ENCODE measurements at places on chromosomes 6 and 20.
A peak's percentile ranks its signal among the peaks of the same experiment; 100 is the strongest.

GRCh38 chr6:105711216-105711615, 308.3 kb upstream of the PREP start:
- no peak for DNase-seq

GRCh38 chr6:138403324-138403800, 661 bp upstream of the HEBP2 start:
- DNase-seq: no peak

- DNase-seq: no peak
Measured at GRCh38 chr6:128757961-128758360, 125.0 kb upstream of the LAMA2 start.

DNA sequence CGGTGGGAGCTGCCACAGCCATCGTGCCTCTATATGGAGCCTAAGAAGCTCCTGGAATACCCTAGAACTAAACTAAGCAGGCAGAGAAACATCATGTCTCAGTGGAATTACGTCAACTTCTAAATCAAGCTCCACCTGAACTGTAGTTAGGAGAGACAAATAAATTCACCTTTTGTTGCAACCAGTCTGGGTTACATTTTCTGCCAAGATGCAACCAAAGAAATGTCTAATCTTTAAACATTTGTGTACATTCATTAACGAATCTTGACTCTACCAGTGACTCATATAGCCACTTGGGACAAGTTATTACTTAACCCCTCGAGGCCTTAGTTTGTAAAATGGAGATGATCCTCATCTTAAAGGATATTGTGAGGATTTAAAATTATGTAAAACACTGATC, 8.9 kb downstream of the PTPRK start:
- DNase-seq: no peak

DNA sequence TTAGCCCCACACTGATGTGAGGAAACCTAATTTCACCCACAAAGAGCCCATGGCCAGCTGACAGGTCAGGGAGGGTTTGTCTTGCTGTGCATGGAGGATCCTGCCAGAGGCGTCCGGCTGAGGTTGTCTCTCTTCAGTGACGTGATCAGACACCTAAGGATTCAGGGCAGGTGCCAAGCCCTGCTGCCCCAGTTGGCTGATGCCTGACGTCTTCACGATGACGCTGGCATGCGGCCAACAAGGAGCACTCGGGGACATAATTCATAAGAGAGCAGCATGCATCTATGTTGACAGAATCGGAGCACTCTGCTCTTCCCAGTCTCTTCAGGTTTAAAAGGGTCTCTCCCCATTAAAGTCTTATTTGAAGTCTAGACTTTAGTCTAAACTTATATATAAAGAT, 47.8 kb downstream of the PSMB1 start:
- DNase-seq: no peak

- no peak for DNase-seq
Measured at GRCh38 chr20:44187054-44187771, at the start of gene JPH2. Gene JPH2 (minus strand): TSS chr20:44187188. CDS start chr20:44186705, 483 bp downstream.

GRCh38 chr20:34037121-34037520, 43.4 kb downstream of the RALY start:
- no peak for DNase-seq

- DNase-seq: no peak
Measured at GRCh38 chr6:41375598-41376151, 40.3 kb downstream of the NCR2 start.

DNA sequence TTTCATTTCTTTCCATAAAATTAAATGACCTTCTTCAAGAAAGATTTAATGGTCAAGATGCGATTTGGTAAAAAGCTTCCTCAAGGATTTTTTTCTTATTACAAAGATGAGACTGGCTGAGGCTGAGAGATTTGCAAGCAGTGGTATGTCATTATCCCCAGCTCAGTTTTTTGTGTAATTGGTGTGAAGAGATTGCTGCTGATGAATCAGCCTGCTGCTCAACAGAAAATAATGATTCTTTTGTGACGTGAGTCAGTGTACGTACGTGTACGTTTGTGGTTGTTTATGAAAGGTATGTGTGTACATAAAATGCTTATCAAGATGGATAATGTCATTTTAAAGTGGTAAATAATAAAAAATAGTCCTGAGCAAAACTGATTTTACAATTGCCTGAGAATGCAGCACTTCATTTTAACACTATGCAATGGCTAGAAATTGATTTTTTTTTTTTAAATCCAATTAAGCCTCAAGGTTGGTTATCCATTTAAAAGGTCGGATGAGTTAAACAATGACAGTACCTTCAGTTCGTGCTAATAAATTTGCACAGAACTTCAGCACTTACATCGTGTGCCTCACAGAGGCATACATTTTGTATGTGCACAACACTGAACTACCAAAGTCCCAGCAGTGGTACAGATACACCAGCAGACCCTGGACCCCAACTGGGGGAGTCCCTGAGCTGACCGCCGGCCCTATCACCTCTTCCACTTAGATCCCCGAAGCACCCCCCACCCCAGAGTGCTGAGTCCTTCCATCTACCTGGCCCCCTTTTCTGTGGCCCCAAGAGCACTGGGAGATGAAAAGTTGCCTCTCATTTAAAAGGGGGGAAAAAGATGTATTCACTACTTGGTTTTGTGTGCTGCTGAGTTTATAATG, 9.7 kb upstream of the NPEPL1 start:
- no peak for DNase-seq

DNA sequence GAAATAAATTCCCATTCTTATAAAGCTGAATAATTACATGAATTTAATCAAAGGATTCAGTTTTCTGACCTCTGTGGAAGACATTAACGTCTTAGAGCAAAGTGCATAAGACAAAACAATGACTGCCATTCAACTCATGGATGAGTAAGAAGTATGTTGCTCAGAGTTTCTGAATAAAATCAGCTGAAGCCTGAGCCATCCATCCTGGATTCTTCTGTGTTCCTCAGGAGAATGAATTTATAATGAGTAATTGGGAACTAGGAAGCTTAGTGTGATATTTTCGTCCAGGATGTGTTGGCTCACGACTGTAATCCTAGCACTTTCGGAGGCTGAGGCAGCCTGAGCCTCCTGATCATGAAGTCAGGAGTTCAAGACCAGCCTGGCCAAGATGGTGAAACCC, 62.8 kb downstream of the PERP start:
- no peak for DNase-seq

DNA sequence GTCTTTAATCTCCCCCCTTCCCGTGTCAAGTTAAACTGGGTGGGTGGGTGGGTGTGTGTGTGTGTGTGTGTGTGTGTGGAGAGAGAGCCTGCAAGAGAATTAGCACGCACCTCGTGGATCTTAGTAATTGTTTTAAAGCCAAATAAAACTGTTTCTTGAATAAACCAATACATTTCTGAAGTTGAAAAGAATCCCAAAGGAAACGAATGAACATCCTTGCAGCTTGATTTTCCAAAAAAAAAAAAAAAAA, 381 bp upstream of the BICRAL start:
- DNase-seq: no peak

DNA sequence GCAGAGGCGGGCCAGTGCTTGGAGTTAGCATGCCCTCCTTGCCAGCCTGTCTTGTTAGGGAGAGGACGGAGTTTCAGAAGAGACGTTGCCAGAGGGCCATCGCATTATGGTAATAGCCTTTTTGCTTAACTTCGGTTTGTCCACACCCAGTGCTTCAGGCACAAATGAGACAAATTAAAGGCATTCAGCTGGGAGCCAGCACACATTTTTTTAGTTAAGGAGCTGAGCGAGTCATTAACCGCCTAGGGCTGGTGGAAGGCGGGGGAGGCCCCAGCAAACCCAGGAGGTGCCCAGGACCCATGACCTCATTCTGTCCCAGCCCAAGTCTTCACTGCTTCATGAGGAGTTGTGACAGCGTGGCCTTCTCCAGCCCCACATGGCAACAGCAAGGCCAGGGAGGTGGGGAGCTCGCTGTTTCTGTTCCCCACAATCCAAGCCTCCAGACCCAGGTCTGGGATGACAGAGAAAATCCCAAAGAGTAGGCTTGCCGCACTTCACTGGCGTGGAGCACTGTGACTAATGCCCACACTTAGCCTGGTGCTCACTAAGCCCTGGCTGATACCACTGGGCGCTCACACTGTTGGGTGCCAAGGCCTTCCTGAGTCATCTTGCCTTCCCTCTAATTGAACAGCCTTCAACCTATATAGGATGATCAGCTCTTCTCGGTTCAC, 237.1 kb downstream of the ANKRD60 start:
- no peak for DNase-seq

DNA sequence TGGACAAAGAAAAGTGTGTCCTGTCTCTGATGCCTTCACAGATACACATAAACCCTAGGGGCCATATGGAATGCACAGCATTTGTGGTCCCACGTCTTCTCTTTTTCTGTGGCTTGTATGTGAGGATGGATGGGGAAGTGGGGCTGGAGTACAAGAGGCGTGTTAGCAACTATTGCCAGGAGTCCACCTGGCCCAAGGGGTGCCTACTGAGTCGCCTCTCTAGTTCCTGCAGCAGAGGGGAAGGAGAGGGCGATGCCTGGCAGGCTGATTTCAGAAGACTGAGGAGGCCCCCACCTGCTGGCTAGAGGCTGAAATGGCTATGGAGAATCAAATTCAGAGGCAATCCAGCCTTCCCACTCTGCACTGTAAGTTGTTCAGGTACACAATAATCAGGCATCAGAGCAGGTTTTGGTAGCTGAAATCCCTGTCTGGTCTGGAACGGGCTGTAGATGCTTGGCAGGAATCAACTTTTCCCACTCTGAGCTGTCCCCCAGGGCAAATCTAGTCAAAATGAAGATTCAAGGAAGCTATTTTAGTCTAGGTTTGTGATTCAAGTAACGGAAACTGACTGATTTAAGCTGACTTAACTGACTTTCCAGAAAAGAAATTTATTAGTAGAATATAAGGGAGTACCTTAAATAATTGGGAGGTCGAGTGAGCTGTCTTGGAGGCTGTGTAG, 14.9 kb upstream of the PPARD start:
- peak; percentile 53 for DNase-seq

GRCh38 chr6:110048221-110048875, 70.2 kb downstream of the GPR6 start:
- no peak for DNase-seq

- DNase-seq: no peak
Measured at GRCh38 chr20:51398083-51398482, 144.4 kb downstream of the NFATC2 start.

GRCh38 chr6:78693835-78694234, 173.5 kb upstream of the IRAK1BP1 start:
- DNase-seq: no peak

- DNase-seq: no peak
Measured at GRCh38 chr20:47534405-47534804, 32.7 kb downstream of the NCOA3 start.

GRCh38 chr6:170376386-170377043, 70.0 kb downstream of the FAM120B start:
- DNase-seq: no peak

DNA sequence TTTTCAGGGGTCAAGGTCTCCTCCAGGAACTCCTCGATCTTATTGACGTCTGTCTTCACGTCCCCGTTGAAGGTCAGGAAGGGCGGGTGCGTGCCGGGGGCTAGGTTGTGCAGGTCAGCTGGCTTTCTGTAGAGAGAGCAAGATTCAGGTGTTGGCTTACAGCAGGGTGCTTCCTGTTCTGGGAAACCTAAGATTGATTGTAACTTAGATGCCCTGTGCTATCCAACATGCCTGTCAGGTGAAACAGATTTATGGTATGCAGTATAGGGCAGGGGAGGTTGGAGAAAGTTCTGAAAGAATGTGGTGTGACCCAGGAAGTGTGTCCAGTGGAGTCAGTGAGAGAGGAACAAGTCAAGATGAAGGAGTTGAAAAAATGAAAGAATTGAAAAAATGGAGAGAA, 66.4 kb downstream of the CLIC5 start:
- no peak for DNase-seq

DNA sequence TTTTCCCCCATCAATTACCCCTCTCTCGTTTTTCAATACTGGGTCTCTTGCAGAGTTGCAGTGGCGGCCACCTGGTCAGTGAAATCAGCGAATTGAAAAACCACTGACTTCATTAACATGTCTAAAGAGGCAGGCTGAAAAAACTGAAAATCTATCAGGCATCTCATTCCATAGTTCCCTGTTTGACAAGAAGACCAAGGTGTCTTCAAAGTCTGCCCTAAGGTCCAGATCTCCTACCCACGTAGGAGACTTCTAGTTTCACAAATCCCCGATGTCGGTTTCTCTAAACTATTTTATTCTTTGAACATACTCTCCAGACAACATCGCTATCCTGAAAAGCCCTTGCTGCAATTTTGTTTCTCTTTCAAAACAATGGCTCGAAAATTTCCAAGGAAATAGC, 796 bp upstream of the TUBB start:
- DNase-seq: no peak

DNA sequence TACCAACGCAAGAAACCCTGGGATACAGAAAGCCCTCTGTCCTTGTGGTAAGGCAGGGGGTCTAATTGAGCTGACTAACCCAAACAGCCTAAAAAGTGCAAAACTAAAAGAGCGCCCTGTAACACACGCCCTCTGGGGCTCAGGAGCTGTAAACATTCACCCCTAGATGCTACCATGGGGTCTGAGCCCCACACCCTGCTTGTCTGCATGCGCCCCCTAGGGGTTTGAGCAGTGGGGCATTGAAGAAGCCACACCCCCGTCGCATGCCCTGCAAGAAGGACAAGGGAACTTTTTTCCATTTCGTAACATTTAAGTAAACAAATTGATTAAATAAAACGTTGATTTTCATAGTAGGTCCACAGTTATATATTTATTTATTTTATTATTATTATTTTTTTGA, 616.9 kb upstream of the MAN1A1 start:
- no peak for DNase-seq

- DNase-seq: no peak
Measured at GRCh38 chr6:130218134-130218533, 4.6 kb downstream of the SAMD3 start.

GRCh38 chr6:66865771-66866170, 1158.7 kb upstream of the EYS start:
- DNase-seq: no peak

GRCh38 chr20:7090001-7090400, 322.5 kb downstream of the BMP2 start:
- DNase-seq: no peak

- DNase-seq: no peak
Measured at GRCh38 chr6:50744976-50745375, 31.6 kb downstream of the TFAP2D start.

DNA sequence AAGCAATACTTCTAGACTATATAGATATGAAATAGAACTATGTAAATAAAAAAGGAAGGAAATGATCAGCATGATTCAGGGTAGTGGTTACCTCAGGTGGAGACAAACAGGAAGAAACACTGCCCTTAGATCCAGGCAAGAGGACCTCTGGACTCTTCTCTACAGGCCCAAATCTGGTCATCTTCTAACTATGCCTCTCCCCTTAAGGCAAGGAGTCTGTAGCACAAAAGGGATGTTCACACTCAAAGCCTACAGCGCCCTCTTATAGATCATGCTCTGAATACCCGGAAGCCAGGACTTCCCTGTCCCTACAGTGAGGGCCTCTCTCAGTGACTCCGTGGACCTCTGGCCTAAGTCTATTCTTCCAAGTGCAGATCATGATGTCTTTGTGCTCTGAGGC, 30.4 kb upstream of the HIVEP2 start:
- no peak for DNase-seq

- no peak for DNase-seq
Measured at GRCh38 chr6:226516-227073, 65.7 kb upstream of the DUSP22 start.

Data from stimulated activated CD8-positive, alpha-beta memory T cell treated with anti-CD3 and anti-CD28 coated beads, Interleukin-7, amount 100 ng/mL, for 1 hour (primary cell).